ENCODE measurements at places on chromosomes 16 and 17. TPM values are rescaled to one million over a fixed set of nuclear protein-coding genes. Genes with fewer than 3 reads are reported as not detected.

DNA sequence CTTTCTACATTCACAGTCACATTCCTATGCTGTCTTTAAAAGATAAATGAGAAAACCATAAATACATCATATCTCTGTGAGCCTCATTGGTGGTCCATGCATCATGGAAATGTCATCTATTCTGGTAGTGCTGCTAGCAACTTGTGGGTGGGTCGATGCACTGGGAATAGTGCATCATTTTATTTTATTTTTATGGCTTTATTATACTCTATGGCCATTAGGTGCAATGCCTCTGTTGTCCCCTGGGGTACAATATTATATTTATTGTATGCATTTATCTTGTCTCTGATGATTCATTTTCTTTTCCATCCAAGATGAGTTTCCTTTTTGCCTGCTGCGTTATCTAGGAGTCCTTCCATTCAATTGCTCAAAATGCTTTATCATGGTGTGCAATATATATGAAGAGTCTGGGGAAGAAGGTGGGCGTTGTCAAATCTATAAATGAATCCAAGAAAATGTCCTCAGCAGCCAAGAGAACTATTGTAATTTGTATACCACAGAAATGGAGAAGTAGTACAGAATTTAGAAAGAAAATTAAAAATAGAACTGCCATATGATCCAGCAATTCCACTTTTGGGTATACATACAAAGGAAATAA, 324.0 kb downstream of the KCNJ2 start:
- no peak for DNase-seq

DNA sequence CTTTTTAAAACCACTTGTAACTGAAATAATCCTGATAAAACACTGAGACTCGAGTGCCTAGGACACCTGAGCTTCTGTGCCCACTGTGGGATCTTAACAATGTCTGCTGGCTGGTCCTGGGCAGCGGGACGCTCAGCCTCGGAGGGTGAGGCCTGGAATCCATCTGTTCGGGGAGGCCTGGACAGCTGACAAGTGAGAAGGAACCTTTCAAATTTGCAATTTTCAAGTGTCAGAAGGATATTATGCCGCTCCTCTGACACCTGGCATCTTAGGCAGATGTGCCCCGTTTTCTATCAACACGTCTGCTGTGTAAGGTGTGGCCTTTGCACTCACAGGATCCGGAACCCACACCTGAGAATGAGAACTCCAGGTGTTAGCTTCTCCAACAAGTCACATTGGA, 33.1 kb upstream of the C16orf78 start:
- no peak for DNase-seq

DNA sequence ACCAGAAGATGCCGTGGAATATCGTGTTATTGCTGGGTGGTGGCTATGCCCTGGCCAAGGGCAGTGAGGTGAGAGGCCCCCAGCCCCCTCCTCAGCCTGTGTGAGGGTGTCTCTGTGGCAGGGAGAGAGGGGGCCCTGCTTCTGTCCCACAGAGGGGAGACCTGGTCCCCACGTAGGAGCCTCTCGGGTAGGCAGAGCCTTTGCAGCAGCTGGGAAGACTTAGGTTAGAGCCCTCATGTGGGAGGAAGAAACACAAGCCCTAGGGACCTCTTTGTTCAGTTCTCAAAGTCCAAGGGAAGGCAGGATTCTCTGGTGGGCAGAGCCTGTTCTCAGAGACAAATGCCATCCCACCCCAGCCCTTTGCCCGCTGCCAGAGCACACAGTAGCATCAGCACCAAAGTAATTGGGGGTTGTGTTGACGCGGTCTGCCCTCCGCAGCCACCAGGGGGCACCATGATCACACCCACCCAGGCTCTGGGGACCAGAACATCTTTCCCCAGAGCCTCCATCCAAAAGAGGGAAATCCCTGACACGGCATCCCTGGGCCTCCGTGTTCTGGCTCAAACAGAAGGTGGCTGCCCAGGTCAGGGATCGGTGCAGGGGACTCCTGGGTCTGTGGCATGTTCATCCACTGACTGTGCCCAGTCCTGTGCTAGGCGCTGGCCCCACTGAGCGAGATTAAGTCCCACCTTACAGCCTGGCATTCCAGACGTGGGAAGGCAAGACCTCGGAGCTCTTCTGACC, 11.5 kb upstream of the FOXN1 start:
- DNase-seq, result no peak

PRCD gene
- total RNA-seq, result 2.7 TPM
